ENCODE measurements at places on chromosomes 4 and X.

- DNase-seq: no peak
Measured at GRCh38 chrX:124736553-124737270, 390.3 kb downstream of the SH2D1A start.

GRCh38 chr4:64756016-64756415 lies 346.8 kb upstream of the TECRL start:
- peak; percentile 12 for DNase-seq

DNA sequence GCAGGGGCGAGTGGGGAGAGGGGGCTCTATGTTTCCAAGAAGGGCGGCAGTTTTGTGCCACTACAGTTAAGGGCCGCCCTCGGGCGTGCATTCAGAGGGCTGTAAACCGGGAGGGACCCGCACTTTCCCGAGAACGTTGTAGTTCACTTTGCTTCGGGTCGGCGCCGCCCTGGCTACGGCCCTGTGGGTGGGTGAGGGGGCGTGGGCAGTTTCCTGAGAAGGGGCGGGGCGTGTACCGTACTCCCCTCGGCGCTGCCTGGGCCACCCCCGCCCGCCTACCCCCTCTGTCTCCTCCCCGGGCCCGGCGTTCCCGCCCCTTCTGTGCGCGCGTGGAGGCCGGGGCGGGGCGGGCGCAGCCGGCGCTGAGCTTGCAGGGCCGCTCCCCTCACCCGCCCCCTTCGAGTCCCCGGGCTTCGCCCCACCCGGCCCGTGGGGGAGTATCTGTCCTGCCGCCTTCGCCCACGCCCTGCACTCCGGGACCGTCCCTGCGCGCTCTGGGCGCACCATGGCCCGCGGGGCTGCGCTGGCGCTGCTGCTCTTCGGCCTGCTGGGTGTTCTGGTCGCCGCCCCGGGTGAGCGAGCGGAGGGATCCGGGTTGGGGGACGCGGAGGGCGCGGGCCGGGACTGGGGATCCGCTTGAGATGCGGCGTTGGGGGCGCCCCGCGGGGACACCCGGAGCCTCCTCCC lies at the start of gene CD99:
CD99 (plus strand) TSS at position 440 of the 687 bp plus-strand sequence; CDS start at position 506, 66 bp downstream.
- peak; percentile 94 for DNase-seq

DNA sequence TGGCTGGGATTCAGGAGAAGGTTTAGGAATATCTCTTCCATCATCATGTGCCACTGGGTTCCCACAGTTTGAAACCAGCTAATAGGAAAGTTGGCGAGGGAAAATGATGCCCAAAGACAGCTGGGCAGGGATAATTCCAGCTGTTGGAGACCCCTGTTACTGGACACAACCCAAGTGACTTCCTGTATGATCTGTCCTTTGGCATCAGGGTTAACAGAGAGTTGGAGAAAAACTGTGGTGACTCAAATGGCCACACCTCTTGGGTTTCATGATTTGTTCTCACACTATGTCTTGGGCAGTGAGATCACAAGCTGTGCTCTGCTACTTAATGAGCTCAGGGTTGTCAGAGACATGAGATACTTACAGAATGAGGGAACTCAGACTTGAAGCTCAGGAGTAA lies 3.8 kb downstream of the FGF16 start:
- DNase-seq: peak; percentile 58

DNA sequence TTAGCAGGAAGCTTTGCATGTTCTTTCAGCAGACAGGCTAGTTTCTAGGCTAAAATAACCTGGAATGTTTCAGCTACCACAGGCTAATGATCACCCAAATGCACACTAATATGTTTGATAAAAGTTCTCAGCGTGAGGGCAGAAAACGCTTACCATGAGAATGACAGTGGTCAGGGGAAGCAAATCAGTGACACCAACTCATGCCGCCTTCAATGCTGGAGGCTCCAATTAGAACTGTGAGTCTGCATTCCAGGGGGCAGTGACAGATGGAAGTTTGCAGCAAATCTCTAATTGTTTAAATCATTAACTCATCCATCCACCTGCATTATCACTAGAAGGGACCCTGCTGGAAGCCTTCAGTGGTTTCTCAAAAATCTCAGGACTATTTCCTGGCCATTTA lies 43.2 kb downstream of the ANOS1 start:
- no peak for DNase-seq

DNA sequence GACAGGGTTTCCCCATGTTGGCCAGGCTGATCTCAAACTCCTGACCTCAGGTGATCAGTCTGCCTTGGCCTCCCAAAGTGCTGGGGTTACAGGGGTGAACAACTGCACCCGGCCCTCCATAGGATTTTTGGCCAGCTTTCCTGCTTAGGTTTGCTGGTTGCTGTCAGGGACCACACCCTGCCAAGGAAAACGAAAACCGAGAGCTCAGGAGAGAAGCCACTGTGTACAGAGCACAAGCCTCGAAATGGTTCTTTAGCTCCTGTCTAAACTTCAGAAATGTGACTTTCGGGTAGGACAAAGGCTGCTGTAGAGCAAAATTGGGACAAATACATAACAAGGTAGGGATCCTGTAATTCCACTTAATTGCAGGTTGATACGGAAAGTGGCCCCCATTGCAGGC lies 146.3 kb upstream of the ATP6AP2 start:
- no peak for DNase-seq

- DNase-seq: no peak
Measured at GRCh38 chr4:79723507-79723906, 315.5 kb upstream of the GK2 start.

DNA sequence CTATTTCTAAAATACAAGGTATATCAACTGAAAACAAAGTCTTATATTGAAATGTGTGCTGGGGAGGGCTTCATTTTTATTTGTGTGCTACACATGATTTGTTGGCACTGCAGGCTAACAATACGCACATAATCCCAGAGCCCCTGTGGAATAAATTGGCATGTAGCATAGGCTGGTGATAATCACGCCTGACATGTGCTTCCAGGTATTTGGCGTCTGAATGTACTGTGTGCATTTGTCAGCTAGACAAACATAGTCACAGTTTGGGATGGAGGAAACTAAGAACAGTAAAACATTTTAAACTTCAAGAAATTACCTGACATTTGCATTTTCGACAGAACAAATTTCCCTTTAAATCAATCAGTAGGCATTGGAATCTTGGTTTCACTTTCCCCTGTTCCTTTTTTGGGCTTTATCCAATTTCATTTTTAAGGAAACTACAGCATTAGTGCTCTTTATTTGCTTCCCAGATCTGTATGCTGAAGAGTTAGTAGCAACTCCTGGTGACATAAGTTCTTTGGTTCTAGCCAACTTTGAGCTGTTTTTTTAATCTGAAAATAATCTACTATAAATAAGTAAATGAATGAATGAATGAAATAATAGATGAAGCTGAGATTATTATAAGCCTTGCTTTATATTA lies 472.3 kb downstream of the PDHA2 start:
- DNase-seq: no peak

DNA sequence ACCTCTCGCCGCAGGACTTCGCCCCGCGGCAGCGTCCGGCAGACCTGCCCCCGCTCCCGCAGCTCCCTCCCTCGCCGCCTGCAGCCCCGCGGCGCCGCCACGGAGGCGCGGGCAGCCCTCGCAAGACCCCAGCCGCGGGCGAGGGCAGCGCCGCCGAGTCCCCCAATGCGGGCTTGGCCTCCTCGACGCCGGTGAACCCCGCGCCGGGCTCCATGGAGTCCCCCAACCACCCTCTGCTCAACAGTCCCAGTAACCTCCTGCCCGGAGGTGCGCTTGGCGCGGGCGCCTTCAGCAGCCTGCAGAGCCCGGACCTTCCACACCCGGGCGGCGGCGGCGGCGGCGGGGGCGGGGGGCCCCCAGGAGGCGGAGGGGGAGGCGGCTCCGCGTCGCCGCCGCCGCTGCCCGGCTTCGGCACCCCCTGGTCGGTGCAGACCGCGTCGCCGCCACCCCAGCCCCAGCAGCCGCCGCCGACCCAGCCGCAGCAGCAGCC lies 1.2 kb downstream of the CPEB2 start:
- peak; percentile 48 for DNase-seq

GRCh38 chr4:18209448-18209847 lies 187.9 kb upstream of the LCORL start:
- no peak for DNase-seq

DNA sequence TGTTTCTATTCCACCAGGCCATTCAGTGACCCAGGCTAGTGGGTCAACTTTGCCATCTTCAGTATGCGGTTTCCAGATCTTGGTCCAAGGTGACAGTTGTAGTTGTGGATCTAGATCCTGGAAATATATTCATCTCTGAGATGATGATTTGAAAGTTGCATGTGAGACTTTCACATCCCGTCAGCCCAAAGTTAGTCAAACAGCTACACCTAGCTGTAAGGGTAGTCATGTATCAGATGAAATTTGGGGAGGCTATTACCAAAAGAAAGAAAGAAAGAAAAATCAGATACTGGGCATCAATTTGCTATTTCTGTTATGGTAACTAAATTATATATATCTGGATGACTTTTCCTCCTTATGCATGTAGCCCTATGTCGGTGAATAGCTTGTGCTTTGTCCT lies 259.4 kb upstream of the ARX start:
- no peak for DNase-seq

GRCh38 chrX:39327255-39327654 lies 526.0 kb downstream of the MID1IP1 start:
- no peak for DNase-seq

GRCh38 chr4:98568941-98569663 lies 89.3 kb downstream of the TSPAN5 start:
- no peak for DNase-seq

Measured in fibroblast of skin of right biceps (primary cell).